AG08396 (cell line): ENCODE measurements at places on chromosomes 12 and 14.
A peak's percentile ranks its signal among the peaks of the same experiment; 100 is the strongest.

DNA sequence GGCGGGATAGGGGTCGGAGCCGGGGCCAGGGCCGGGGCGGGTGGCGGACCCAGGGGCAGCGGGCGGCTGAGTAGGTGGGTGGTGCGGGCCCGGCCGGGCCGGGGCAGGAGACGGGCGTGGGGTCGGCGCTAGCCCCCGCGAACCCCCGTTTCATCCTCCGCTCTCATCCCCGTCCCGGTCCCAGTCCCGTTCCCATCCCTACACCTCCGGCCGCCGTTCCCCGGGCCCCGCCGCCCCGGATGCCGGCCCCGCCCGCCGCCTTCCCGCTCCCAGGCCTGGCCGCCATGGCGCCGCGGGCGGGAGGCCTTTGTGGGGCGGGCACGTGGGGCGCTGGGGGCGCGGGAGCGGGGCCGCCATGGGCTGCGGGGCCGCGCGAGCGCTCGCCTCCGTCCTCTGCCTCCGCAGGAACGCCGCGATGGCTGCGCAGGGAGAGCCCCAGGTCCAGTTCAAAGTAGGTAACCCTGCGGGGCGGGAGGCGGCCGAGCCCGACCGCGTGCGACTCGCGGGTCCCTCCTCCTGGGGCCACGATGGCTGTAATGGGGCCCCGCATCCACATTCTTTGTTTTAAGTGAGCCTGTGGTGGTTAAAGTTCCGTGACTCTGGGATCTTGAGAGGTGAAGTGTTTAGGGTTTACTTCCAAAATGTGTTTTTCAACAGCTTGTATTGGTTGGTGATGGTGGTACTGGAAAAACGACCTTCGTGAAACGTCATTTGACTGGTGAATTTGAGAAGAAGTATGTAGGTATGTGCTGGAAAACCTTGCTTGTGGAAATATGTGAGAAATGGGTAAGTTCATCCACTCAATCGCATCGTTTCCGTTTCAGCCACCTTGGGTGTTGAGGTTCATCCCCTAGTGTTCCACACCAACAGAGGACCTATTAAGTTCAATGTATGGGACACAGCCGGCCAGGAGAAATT is 572 bp downstream of the RAN start:
- peak; percentile 72 for DNase-seq

GRCh38 chr12:119204131-119204530 is 25.4 kb downstream of the HSPB8 start:
- DNase-seq, result no peak

GRCh38 chr14:104296388-104297312 is 158.3 kb downstream of the KIF26A start:
- DNase-seq, result no peak

DNA sequence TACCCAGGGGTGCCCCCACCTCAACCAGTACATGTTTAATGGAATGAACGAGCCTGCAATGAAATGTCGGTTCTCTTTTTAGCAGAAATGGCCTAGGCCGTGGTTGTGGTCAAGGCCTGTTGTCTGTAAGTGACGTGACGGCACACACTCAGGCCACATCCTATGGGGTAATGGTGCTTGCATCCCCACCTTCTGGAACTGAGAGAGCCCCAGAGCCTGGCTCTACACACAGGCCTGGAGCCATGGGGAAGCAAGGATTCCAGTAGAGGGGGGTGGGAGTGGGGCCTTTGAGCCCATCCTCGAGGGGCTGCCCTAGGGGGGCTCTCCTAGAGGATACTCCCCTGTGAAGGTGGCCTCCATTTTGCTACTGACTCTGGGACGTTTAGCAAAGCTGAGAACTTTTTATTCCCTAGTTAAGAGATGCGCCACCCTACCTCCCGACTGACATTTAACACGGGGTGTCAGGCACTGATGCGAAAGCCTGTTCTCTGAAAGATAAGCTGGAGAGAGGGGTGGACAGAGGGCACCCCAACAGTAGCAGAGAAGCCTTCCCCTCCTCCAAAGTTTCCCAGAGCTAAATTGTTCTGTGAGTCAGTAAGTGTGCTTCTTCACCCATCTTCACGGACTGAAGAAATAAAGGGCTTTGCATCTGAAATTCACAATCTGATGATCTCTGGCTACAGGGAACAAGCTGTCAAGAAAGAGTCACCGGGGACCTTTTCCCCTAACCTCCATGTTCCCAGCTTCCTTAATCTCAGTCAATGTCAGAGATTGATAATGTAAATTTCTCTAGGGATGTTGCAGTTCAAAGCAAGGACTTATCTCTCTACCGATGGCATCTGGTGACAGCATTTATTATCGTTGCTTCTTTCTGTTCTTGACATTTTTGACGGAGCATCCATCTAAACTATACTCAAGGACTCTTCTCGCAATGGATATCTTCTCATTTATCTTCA is 6.8 kb downstream of the RIN3 start:
- no peak for DNase-seq

GRCh38 chr12:19224746-19225145 is 95.2 kb downstream of the PLEKHA5 start:
- DNase-seq, result no peak

- peak; percentile 59 for DNase-seq
These were observed 2.8 kb upstream of the MARK3 start for GRCh38 chr14:103382376-103382775.
